Foreskin keratinocyte (primary cell): ENCODE measurements at places on chromosomes 5 and 9.
A peak's percentile ranks its signal among the peaks of the same experiment; 100 is the strongest.

- DNase-seq, result peak; percentile 9
Observed at GRCh38 chr5:61467766-61468482, 135.9 kb downstream of the ZSWIM6 start.

GRCh38 chr9:14433351-14434157, 119.6 kb upstream of the NFIB start:
- no peak for DNase-seq

DNA sequence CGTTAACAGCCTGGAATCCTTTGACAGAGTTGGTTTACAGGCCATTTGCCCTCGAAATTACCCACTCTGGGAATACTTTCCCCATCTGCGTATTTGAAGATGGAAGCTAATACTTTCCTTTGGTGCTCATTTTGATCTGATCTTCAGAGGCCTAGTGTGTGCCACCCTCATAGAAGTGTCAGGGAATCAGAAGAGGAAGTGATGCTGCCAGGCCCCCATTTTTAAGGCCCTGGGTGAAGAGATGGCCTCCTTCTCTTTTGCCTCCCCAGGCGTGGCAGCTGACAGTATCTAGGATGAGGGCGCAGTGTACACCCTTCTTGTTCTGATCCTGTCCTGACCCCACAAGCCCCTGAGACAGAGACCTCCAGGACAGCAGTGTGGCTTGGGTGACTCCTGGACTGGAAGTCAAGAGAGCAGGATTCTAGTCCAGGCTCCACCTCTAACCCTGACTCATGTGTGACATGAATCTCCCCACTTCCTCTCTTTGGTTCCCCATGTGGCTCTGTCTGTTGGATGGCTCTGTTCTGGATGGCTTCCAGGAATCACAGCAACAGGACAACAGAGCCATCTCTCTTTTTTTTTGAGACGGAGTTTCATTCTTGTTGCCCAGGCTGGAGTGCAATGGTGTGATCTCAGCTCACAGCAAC, 27.8 kb downstream of the CSF1R start:
- DNase-seq, result peak; percentile 68

- DNase-seq, result no peak
Observed at GRCh38 chr5:61578858-61579503, 246.9 kb downstream of the ZSWIM6 start.

- no peak for DNase-seq
Observed at GRCh38 chr9:133682818-133683585, 46.8 kb downstream of the DBH start.

- DNase-seq, result no peak
Observed at GRCh38 chr5:160444407-160444806, 22.8 kb downstream of the PTTG1 start.

DNA sequence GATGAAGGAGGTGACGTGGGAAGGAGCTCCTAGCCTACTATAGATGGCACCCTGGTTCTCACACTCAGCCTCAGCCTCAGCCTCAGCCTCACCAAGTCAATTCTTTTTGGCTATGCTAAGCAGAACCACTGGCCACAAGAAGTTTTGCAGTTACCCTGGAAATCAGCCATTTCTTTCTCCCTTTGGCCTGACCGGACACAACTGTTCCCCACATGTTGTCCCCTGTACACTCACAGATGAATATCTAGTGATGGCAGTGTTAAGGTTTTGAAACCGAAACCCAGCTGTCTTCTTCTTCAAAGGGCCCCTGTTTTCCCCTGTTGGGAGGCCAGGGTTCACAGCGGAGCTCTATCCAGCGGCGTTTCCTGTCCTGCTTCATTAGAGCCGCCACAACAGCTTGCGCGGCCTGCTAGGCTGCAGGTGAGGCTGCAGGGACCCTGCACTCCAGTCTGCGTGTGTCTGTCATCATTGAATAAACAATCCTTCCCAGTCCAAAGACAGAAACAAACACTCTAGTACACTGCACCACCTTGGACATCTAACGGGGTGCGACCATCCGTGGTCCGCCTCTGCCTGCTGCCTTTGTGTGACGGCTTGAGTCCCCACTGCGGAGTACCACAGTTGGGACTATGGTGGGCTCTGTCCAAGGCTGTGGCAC, 250.5 kb downstream of the DENND1A start:
- no peak for DNase-seq

DNA sequence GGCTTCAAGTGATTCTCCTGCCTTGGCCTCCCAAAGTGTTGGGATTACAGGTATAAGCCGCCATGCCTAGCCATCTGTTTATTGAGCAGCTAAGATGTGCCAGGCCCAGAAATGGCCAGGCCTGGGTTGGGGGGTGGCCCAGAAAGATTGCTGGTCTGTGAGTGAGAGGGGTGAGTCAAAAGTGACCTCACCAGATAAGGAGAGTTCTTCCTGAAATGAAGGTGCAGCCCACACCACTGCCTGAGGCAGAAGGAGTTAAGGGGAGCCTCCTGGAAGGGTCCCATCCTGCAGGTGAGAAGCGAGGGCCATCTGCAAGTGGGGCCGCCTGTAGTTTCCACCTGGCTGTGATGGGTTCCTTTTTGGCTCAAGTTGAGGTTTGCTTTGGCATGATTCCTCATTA, 96.9 kb upstream of the KLF4 start:
- DNase-seq, result no peak

DNA sequence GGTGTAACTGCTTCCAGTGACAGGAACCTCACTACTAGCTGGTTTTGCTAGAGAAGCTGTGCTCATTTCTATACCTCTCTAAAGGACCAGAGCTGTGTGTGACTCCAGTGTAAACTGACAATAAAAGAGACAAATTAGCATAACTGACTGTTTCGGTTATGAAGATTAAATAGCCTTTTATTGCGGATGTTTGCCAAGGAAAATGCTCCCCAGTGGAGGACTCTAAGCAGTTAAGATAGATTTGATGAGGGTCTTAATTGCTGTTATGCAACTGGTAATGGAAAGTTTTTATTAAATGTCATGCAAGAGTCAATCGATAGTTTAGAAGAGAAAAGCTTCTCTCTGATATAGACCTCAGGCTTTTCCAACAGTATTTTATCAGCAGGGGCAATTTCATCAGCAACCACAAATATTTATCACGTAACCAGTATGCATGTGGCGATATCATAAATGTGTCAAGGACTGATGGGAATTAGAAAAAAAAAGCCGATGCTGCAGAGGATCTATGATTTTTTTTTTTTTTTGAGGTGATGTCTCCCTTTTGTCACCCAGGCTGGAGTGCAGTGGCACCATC, 275.2 kb upstream of the DMAC1 start:
- no peak for DNase-seq

GRCh38 chr5:57684299-57684702, 201.7 kb upstream of the ACTBL2 start:
- DNase-seq, result no peak

DNA sequence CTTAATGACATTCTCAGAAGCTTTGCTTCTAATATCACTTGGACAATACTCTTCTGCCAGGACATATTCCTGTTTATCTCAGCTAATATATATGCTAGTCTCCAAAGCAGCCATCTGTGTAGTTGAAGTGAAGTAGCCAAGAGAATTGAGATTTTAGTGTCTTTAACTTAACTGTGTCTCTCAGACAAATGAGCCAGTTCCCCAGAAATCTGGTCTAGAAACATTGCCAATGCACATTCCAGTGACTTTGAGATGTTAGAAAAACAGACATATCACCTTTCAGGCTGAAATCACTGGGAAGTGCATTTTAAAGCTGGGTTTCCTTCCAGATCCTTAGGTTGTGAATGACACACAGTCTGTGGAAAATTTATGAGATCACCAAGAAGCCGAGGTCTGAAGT, 114.6 kb downstream of the MTX3 start:
- DNase-seq, result no peak

DNA sequence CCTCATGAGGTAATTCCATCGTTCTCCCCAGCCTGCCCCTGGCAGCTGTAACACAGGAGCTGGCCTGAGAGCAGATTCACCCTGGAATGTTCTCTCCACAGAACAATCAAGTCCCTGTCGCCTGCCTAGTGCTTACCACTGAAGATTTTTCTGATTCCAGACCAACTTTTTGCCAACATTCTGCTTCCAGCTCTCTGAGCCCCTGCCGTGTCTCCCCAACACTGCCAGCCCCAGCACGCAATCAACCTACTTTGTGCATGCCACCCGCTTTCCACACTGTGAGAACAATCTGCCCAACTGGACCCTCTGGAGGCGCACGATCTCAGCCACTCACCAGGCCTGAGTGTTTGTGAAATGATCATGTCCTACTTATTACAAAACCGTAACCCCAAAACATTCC, 62.6 kb downstream of the PSMB7 start:
- DNase-seq, result no peak

GRCh38 chr5:180070756-180071530, 616 bp downstream of the RNF130 start:
- DNase-seq, result peak; percentile 49

DNA sequence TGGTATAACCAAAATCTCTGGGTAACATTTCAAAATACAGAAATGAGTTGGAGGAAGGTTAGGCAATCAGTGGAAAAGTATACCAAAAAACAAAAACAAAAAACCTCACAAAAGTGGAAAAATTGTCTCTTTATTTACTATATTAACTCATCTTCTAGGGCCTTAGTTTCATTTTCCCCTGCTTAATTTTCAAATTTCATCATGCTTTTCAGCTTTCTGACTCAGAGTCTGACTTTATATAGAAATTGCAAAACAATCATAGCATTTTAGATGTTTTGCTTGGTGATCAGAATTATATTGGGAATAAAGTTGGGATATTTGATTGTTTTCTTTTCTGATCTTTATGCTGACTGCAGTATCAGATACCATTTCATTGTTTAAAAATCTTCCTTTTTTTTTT, 257.0 kb upstream of the PRR16 start:
- no peak for DNase-seq

DNA sequence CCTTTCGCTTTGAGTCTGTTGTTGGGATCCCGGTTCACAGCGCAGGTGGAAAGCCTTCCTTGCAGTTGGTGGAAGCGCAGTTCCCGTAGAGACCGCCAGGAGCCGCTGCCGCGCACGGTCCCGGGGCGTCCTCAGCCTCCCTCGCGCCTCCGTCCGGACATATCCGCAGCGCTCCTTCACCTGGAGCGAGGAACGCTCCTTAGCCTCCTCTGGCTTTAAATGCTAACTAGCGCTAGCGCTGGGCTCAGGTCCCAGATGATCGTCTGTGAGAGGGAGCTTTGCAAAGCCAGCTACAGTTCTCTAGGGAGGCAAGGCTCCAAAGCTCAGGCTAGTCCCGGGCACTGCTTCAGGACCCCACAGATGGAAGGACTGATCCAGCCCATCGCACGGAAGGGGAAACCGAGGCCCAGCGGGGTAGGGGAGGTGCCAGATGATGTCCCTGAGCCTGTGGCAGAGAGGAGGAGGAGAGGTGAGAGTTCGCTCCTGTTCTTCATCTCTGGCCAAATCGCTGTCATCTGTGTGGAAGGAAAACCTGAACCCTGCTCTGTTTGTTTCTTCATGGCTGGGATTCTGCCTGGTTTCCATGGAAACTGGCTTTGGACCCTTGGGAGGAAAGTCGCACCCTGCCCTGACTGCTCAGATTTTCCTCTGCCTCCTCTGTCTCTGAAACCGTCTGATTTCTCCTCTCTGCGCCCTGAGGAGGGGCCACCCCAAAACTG, 31.4 kb downstream of the COL15A1 start:
- no peak for DNase-seq

DNA sequence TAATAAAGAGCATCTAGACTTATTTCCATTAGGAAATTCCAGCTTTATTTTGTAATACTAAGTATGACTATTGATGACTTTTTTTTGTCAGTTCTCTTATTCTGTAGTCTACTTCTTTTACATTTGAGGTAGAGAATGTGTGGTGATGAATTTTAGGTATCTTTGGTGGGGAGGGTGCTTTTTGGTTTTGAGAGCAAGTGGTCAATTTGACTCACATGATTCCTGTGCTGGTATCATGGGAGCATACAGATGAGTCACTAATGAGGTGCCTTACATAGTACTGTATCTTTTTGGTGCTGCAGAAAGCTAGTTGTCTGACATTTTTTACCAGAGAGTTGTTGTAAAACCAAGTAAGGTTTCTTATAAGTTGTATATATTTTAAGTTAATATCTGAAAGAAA, 35.3 kb downstream of the ERBIN start:
- DNase-seq, result peak; percentile 51

- DNase-seq, result no peak
Observed at GRCh38 chr9:134671341-134672113, 29.9 kb downstream of the COL5A1 start.

DNA sequence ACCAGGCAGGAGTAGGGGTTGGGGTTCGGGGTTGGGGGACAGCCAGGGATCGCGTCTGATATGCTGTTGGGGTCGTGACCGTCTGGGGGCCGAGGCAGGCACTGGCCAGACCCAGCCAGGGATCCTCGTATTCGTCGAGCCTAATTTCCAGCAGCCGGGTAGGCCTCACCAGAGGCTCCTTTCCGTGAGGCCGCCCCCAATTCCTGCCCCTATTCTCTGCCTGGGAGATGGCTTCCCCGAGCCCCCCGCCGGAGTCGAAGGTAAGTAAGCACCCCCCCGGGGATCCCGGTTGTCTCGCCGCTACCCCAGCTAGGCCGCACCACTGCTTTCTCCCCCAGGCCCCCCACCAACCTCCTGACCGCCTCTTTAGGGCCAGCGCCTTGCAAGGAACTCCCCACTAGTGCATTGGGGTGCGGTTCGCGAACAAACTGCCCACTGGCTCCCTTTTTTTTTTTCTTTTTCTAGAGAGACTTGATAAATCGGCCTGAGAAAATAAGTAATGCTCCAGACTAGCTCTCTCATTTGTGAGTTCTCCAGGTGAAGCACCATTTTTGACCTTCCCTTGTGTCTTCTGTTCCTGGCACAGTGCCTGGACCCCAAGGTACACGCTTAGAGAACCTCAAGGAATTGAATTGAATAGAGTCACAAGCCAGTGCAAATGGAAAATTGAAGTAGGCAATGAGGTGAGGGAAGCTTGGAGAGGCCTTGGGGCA, 435 bp downstream of the ZNF189 start:
- DNase-seq, result no peak

- no peak for DNase-seq
Observed at GRCh38 chr5:53167836-53168235, 58.3 kb upstream of the MOCS2 start.

- no peak for DNase-seq
Observed at GRCh38 chr9:34262971-34263370, 66.1 kb downstream of the KIF24 start.

GRCh38 chr9:126979461-126979860, 64.9 kb downstream of the RALGPS1 start:
- peak; percentile 27 for DNase-seq

- DNase-seq, result peak; percentile 37
Observed at GRCh38 chr9:5714501-5715401, 85.8 kb downstream of the RIC1 start.

GRCh38 chr5:67223211-67223610, 26.6 kb upstream of the CD180 start:
- DNase-seq, result no peak

- no peak for DNase-seq
Observed at GRCh38 chr9:133615186-133615585, 6.0 kb upstream of the FAM163B start.

DNA sequence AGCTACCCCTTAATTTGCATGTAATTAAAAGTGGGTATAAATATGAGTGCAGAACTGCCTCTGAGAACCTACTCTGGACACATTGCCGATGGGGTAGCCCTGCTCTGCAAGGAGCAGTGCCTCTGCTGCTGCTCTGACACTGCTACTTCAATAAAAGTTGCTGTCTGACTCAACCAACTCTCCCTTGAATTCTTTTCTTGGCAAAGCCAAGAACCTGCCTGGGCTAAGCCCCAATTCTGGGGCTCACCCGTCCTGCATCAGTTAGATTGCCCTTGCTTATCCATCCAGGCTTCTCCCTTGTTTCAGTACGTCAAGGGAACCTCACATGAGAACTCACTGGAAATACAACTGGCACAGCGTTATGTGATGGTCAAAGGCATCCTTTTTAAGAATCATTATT, 44.1 kb downstream of the FBXL7 start:
- peak; percentile 17 for DNase-seq
